ENCODE measurements at places on chromosomes 2 and 18.

GRCh38 chr18:46867367-46868143 is 49.8 kb downstream of the PIAS2 start:
- no peak for DNase-seq

DNA sequence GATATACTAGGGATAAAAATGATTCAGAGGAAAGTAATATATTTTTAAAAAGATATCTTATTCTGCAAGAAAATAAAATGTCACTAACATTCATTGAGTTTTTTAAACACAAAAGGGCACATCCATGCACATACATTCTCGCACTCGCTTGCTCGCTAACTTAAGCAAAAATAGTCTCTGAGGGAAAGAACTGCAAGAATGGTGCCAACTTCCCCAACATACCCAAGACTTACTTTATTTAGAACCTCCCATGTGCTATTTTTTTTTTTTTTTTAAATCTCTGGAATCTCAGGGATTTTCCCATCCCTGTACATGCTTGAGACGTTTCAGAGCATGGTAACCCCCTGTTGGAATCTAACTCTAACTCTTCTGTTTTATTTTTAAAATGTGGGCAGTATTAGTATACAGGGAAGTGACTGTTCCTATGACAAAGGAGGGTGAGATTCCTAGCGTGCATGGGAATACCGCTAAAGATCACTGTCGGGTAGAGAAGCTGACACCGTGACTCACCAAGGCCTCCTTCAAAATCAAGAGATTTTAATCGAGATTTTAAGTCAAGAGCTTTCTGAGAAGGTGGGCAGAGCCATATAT is 187.9 kb upstream of the ZEB2 start:
- DNase-seq, result no peak

GRCh38 chr18:10094655-10095054 is 180.8 kb downstream of the VAPA start:
- no peak for DNase-seq

- DNase-seq, result no peak
Observed at GRCh38 chr18:48548011-48548771, 9.4 kb downstream of the CTIF start.

GRCh38 chr2:205763708-205764211 is 81.5 kb downstream of the NRP2 start:
- no peak for DNase-seq

- DNase-seq, result no peak
Observed at GRCh38 chr2:72914589-72915319, 2.6 kb upstream of the EMX1 start.

DNA sequence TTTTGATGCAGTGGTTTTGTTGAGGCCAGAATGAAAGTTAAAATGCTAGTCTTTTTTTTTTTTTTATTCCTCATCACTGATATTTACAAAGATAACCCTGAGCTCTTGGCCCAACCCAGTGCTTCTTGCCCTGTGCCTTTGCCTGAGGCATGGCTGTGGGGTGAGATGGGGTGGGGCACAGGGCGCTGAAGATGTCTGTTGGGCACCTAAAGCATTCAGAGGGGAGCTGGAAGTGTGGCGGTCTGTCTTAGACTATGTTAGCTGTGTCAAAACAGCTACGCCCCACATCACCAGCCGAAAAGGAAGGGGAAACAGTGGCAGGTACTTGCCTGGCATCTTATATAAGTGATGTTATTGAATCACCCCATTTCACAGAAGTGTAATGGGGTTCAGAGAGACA is 20.7 kb downstream of the TOGARAM2 start:
- no peak for DNase-seq
